Fibroblast of skin of right quadriceps (primary cell): ENCODE measurements at places on chromosomes 2 and 18.

DNA sequence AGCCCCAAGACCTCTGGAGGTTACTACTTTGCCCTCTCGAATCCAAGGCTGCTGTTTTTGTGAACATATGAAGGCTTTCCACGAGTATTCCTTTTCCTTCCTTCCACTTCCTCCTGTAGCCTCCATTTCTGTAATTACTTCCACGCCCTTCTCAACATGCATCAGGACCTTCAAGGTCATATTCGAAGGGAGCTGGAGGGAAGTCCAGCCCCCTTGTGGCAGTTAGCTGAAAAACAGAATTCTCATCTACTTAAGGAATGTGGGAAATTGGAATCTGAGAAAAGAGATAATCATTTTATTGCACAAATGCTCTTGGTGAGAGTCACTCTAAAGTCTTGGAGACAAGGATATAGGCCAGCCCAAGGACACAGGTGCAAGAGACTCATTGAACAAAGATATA lies 1000.2 kb downstream of the TDRD15 start:
- no peak for DNase-seq

- DNase-seq: no peak
These were observed 60.3 kb downstream of the VRK2 start for GRCh38 chr2:58106896-58107295.

DNA sequence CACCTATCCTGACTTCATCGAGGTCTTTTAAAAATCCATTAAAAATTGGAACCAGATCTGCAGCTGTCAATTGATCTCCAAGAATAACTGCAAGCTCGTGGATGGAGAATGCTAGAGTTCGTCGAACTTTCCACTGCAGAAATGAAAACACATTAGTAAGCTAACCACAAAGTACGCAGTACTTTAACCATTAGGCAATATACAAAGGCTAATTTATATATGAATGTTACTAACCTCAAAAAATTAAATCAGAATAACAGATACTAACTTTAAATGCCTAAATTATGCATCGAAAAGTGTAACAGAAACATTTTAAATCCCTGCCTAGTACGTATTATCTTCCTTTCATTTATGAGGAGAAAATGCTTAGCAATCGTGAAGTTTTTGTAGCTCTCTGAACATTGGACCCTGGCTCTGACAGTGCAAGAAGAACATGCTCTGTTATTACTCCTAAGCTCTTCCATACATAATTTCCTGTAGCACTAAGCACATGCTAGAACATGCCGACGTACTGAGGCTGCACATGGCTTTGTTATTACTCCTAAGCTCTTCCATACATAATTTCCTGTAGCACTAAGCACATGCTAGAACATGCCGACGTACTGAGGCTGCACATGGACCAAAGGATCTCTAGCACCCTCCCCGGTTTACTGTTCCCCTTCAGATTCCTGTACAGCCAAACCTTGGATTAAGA lies 57.0 kb downstream of the PPP4R1 start:
- peak; percentile 36 for DNase-seq

DNA sequence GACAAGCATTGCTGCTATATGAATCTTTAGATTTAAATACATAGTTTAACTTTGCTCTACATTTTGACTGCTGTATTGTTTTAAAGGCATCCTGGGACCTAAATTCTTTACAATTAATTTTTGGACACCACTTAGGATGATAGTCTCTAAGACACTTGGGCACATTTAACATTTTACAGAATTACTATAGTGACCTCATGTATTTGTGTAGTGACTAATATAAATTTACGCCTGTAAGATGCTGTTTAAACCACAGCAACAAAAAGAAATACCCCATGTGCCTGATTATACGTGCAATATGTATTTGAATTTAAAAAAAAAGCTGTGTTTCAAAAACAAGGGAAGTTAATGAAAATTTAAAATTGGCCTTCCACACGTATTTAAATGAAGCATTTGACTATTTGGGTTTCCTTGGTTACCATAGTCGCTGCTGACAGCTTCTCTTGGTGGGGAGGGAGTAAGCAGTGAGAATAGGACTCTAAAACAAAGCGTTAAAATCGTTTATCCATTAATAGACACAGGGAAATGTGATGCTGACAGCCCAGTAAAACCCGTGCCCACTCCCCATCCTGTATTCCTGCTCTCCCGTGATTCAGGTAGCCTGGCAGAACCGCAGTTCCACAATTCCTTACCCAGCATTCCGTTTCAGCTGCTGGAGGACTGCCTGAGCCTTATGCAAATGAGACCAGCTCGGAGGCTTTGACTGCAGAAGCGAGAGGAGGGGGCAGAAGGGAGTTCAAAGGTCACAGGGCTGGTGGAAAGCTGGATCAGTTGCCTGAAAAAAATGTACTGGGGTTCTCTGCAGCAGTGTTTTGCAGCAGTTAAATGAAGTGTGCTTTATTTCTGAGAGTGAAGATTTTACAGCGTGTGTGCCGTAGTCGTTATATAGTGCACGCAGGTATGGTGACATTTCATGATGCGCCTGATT lies 104.3 kb downstream of the CSRNP3 start:
- DNase-seq: no peak

DNA sequence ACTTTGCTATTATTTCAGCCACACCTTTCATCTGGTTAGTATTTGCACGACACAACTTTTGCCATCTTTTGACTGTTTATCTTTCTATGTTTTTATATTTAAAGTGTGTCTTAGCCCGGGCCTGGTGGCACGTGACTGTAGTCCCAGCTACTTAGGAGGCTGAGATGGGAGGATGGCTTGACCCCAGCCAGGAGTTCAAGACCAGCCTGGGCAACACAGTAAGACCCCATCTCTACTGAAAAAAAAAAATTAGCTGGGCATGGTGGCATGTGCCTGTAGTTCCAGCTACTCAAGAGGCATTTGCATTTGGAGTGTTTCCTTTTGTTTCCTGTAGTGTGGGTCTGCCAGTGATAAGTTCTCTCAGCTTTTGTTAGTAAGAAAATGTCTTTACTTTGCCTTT lies 88.7 kb upstream of the GLI2 start:
- no peak for DNase-seq

DNA sequence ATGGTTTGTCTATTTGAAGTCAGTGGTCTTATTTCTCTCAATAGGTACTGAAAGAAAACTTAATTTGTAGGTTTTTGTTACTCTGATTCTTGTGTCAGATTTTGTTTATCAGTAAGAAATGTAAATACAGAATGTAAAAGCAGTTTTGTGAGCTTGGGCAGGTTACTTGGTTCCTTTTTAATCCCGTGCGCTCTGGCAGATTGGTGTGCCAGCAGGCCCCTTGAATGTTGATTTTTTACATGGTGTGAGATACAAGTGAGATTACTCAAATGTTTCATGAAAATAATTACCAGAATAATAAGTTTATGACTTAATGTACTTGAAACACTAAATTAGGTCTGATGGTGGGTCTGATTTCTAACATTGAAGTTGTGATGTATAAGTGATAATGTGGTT lies 13.4 kb downstream of the HNRNPA3 start:
- no peak for DNase-seq

- no peak for DNase-seq
These were observed 5.6 kb downstream of the TANK start for GRCh38 chr2:161165811-161166210.
